NCI-H526 (cell line): ENCODE measurements at places on chromosomes 6 and 20.

DNA sequence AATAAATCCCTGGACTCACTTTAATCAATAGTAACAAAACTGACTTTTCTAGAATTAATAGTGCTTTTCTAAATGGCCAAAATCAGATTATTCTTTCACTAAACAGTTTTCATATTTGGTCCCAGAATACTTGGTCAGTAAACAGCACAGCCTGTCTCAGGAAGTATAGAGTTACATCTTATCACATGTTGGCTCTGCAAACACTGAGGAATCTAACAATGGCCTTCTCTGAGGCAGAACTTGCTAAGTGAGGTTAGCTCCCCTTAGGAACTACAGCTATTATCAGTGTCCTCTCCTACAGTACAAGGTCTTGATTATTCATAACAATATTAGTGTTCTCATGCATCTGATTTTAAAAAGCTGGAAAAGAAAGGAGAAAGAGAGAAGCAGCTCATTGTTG lies 1622.8 kb downstream of the HACE1 start:
- DNase-seq: peak; percentile 22

DNA sequence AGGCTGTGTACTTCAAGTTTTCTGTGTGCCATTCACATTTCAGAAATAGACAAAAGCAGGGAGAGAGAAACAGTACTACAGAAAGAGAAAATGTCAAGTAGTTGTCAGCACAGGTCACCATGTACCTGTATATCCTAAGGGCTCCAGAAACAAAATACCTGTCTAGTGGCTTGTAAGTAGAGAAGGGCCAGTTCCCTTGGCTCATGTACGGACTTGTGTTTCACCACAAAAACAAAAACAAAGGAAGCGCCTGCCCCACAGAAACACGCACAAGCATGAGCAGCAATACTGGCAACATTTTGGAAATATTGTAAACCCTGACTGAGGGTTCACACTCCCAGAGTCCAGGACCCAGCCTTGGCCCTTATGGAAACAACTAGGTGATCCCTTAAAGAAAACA lies 44.3 kb downstream of the CNKSR3 start:
- DNase-seq: no peak

DNA sequence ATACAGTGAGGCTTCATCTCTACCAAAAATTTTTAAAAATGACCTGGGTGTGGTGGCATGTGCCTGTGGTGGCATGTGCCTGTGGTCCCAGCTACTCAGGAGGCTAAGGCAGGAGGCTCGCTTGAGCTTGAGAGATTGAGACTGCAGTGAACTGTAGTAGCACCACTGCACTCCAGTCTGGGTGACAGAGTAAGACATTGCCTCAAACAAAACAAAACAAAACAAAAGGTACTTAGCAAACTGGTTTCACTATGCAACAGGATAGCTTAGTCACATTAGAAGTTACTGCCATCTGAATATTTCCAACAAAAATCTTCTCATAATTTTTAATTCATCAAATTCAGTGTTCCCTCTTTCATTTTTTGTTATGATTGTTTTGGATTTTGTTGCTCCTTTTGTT lies 137.9 kb downstream of the QRSL1 start:
- no peak for DNase-seq

DNA sequence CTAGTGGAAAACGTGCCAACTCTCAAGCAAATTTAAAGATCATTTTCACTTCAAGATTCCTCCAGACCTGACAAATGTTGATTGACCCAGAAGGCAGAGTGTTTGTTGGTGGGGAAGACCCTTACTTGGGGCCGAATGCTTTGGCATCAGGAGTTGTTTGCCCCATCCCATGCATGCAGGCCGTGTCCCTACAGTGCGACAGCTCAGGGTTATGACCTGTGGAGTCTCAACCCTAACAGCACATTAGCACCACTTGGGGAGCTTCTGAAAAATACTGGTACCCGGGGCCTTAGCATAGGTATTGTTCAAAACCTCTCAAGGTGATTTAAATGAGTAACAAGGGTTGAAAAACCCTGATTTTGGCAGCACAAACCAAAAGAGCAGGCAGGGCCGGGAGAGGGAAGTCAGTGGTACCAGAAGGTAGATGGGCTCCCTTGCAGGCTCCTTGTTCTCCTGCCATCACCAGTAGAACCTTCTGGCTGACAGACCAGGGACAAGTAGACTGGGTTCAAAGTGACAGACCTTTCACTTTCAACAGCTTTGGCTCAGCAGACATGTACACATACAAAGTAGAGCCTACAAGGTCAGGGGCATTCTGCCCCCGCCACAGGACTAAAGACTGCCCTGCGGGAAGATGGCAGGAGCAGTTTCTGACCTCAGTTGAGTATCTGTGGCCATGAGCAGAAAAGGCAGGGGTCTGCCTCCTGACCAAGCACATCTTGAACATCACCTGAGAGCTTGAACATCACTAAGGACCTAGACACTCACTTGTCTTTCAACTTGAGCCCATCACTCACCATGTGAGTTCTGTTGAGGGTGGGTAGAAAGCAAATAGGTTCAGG lies 39.6 kb downstream of the PLCG1 start:
- DNase-seq: no peak

- no peak for DNase-seq
Observed at GRCh38 chr6:149065658-149066556, 251.6 kb upstream of the TAB2 start.

- no peak for DNase-seq
Observed at GRCh38 chr20:19973961-19974629, 43.1 kb upstream of the NAA20 start.

- DNase-seq: no peak
Observed at GRCh38 chr20:58081846-58082245, 146.6 kb downstream of the ANKRD60 start.

DNA sequence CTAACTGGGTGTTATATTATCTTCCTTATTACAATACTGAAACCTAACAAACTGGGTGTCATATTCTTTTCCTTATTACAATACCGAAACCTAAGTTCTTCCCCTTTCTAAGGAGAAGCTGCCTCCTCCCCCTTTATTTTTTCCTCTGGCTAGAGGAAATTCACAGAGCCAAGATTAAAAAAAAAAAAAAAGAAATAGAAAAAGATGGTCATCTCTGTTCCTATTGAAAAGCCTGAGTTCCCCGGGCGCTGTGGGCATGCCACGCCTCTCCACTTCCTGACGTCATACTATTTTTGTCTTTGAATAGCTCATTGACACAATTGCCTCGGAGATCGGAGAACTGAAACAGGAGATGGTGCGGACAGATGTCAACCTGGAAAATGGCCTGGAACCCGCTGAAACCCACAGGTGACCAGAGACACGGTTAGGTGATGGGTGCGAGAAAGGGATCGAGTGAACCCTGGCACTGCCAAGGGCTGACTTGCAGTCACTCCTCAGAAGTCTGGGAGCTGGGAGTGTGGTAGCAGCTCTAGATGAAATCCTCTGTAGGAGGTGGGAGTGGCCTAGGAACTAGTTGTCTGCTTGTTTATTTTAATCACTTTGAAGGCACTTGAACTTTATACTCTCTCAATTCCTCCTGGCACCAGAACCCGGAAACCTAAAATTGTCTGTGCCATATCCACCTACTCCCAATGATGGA lies 82.2 kb upstream of the NAA20 start:
- DNase-seq: no peak

DNA sequence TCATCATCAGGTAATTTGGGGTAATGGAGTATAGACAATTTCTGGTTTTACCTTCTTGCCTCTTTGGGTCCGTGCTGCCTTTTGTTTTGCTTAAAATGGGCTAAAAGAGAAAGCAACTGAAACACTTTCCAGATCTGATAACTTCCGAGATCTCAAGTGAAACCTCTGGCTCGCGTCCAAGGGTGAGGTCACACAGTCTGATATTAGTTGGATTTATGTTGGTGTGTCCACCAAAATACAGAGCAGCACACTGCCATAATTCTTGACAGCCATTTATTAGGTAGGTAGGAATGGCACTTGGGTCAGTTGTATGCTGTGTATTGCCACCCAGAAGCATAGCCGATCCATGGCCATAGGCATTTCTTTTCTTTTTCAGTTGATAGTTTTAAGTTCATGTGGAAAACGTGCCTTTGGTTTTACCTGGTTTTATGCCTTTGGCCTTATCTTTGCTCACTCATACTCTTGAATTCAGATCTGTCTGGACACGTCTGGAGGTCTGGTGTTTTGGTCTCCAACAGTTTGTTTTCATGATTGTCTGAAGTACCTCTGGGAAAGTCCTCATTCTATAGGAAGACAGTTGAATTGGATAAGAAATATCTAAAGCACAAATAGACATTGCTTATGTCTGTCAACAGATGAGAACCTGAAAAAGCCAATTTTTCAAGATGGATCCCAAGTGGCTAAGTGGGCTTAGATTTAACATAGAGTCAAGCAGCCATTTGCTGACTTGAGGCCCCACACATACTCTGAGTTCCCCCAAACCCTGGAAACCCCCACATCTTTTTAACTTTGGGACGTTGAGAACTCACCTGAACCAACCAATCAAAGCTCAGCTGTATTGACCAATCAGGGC lies 320.8 kb downstream of the SOX4 start:
- DNase-seq: no peak

DNA sequence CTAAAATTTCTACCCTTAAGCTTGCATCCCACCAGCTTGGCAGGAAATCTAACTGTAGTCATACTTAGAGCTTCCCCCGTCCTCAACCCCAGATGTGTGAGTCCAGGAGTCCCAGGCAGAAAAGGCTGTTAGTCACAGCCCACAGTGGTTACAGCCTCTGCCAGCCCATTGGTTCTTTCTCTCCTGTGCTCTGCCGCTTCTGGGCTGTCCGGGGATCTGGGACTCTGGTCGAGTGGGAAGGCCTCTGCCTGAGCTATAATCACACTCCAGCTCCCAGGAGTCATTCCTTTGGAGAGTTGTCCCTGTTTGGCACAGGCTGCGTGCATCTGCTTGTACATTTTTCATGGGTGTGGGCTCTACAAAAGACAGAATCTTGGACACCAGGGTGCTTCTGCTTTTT lies 45.6 kb upstream of the FYN start:
- no peak for DNase-seq

GRCh38 chr6:10733863-10734262 lies 11.0 kb downstream of the TMEM14C start:
- DNase-seq: no peak

- DNase-seq: no peak
Observed at GRCh38 chr6:44006123-44006871, 121.0 kb downstream of the MRPL14 start.

DNA sequence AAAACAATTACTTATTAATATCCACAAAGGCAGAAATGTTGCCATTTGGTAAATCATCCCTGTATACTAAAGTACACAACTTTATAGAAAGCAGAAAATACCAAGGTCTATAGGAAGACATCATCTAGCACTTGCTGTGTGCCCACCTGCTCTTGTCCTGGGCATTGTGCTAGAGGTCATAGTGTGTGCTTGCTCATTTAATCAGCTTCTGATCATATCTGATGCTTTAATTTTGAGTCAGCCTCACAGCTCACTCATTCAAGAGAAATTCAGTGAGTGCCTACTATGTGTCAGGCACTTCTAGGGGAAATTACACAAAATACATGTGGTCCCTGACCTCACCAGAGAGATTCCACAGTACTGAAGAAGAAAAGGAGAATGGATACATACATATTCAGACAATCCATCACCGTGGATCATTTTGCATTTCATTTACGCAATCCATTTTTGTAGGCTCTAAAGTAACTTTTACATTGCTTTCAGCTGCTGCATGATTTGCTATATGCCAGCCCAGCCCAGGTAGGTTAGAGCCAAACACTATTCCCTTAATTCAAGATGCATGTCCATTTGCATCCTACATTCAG lies 167.9 kb upstream of the MCHR2 start:
- DNase-seq: no peak

DNA sequence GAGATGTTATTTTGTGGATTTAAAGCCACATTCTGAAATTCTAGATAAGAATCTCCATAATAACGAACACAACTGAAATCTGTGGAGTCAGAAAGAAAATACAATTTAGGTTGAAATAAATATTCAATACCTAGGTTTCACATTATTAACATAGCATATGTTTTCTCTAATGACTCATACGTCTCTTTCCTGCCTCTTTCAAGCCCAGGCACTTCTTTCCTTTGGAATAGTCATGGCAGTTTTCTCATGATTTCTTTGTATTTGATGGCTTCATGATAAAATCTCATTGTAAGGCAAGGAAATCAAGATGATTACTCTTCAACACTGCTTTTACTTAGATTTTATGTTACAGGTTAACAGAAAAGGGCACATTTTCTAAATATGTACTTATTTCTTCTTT lies 803.7 kb downstream of the PHF3 start:
- DNase-seq: no peak

GRCh38 chr6:110875548-110876169 lies 1.1 kb downstream of the AMD1 start:
- peak; percentile 31 for DNase-seq

GRCh38 chr20:51490635-51491034 lies 51.9 kb downstream of the NFATC2 start:
- no peak for DNase-seq

GRCh38 chr6:60867548-60867947 lies 1418.5 kb downstream of the KHDRBS2 start:
- DNase-seq: no peak

DNA sequence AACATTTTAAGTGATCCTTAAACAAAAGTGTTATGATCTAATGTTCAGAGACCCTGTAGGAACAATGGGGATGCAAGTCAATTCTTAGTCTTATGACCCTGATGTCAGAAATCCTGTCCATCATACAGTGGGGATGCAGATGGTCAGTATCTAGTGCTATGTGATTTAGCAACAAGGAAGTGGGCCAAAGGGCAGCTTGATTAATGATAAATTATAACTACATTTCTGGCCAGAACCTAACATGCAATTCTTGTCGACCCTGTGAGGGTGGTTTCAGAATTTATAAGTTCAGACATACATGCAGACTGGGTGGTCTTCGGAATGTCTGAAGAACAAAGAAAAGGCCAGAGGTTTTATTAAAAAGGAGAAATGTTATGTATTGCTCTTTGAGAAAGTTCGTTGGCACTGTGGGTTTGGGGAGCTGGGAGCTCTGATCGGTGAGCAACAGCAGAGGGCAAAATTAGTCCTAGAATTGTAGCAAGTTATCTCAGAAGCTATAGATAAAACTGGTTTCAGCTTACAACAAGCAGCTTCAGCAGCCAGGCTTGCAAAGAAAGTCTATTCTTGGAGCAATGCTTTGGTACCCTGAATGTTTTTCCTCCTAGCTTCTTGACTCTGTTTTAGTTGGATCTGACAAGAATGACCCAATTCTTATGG lies 50.8 kb downstream of the RPF2 start:
- no peak for DNase-seq

GRCh38 chr20:48217190-48217589 lies 431.9 kb upstream of the SULF2 start:
- no peak for DNase-seq

GRCh38 chr6:144286503-144287393 lies 1.6 kb downstream of the UTRN start:
- DNase-seq: no peak
